ENCODE measurements at places on chromosomes 5 and 9. TPM values are rescaled to one million over a fixed set of nuclear protein-coding genes. Genes with fewer than 3 reads are reported as not detected.

PRRC2B gene
- 176 TPM for total RNA-seq

PTGR1 gene
- total RNA-seq: 63.9 TPM

SPATA9 gene
- total RNA-seq: 0.52 TPM

DND1 gene
- total RNA-seq: 0.71 TPM

OMD gene
- total RNA-seq: 2.4 TPM

BSPRY gene
- total RNA-seq: 17.9 TPM

BRINP1 gene
- 0.42 TPM for total RNA-seq

DNA sequence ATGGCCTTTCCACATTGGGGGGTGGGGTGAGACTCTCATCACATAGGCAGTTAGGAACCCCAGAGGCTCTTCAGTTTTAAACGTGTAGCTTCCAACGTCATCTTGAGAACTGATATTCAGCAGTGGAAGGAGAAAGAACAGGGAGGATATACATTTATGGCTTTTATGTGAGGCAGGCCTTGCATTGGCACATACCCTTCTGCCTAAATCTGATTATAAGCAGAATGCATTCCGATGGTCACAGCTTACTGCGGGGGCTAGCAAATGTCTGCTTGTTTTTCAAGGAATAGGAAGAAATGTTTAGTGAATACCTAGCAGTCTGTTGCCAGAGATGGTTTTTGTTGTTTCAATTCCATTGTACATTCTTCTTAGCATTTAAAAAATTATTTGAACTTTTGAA is 98.9 kb upstream of the DHFR start:
- H3K4me3 ChIP-seq: no peak overlapping the region
- no peak for DNase-seq
- no peaks in the 10 kb centered on the region for H3K27me3 ChIP-seq
- no peak overlapping the region for H3K27ac ChIP-seq
- H3K36me3 ChIP-seq: no peaks in the 10 kb centered on the region

- peak; percentile 44 for DNase-seq
- H3K27me3 ChIP-seq: peaks cover 9% of the 10 kb centered on the region
- no peak overlapping the region for H3K4me3 ChIP-seq
- H3K27ac ChIP-seq: no peak overlapping the region
- H3K36me3 ChIP-seq: peaks cover 6% of the 10 kb centered on the region
These were observed 72.3 kb downstream of the ICE1 start for GRCh38 chr5:5494489-5495402.

DNA sequence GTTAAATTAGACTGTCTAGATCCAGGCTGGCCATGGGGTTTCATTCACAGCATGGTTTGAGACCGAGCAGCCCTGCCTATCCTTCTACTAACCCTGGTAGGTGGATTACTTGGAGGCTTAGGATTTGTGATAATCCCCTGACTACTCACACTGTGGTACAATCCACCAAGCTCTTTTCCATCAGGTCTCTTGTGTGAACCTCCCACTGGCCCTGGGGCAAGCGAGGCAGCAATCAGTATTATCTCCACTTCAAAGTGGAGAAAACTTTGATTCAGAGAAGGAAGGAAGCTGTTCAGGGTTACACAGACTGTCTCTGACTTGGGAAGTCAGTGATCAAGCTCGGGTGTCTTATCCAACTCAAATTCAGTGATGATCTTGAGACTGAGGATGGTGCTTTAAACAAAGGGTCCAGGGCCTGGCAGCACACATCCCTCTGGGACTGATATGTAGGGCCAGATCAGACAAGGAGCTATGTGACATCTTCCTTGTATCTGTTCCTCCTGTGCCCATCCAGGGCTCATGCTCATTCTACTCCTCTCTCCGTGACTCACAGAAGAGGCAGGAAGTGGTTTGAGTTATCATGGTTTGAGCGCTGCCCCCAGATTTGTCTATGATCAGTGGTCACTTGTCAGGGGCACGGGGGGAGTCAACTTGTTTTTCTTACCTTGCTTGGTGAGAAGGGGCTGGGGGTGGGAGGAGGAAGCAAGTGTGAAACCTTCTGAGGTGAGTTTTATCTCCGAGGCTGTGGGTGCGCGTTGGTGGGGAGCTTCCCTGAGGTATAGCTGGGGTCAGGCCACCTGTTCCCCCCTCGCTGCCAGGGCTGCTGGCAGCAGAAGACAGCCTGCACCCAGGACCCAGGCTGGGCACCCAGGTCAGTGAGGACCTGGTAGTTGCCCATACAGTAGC is 48.6 kb downstream of the RGS3 start:
- DNase-seq: no peak
- no peaks in the 10 kb centered on the region for H3K27me3 ChIP-seq
- H3K4me1 ChIP-seq: peaks cover 18% of the 10 kb centered on the region
- H3K27ac ChIP-seq: no peak overlapping the region
- H3K4me3 ChIP-seq: no peak overlapping the region

GRCh38 chr5:174692381-174692780 is 32.0 kb upstream of the MSX2 start:
- H3K4me1 ChIP-seq: no peaks in the 10 kb centered on the region
- peaks cover 93% of the 10 kb centered on the region for H3K27me3 ChIP-seq
- no peak for DNase-seq

DNA sequence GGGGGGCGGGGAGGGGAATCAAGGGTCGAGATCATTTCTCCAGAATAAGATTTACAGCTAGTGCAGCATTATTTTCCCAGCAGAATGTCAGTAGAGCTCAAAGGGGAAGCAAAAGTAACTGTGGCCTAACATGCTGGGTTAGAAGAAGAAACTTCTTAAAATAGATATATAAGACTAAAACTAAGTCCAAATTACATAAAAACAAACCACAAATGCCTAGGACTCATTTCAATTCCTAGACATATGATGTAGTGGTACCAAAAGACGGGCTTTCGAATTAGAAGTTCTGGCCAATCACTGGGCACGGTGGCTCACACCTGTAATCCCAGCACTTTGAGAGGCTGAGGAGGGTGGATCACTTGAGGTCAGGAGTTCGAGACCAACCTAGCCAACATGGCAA is 20.8 kb upstream of the MELK start:
- no peaks in the 10 kb centered on the region for H3K27me3 ChIP-seq
- no peak overlapping the region for H3K4me3 ChIP-seq
- DNase-seq: no peak
- no peak overlapping the region for H3K27ac ChIP-seq
- H3K36me3 ChIP-seq: no peaks in the 10 kb centered on the region

- H3K27me3 ChIP-seq: no peaks in the 10 kb centered on the region
- DNase-seq: no peak
- H3K4me3 ChIP-seq: no peak overlapping the region
- no peaks in the 10 kb centered on the region for H3K36me3 ChIP-seq
- no peak overlapping the region for H3K27ac ChIP-seq
These were observed 19.1 kb downstream of the FOCAD start for GRCh38 chr9:20703146-20703545.

DNA sequence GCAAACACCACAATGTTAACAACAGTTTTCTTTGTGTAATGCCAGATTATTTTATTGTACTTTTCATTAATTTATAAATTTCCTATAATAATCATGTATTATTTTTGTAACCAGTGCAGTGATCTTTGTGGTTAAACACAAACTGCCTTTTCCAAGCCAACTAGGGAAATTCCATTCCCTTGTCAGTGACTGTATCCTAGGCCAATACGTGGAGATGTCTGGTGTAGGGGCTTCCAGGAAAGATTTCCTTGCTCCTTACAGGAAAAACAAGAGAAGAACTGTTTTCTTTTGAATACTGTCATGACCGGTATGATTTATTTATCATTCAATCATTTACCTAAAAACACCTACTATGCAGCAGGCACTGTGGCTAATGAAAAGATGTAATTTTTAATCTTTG is 31.4 kb downstream of the FANCC start:
- no peaks in the 10 kb centered on the region for H3K4me1 ChIP-seq
- H3K27ac ChIP-seq: no peak overlapping the region
- no peaks in the 10 kb centered on the region for H3K36me3 ChIP-seq
- H3K27me3 ChIP-seq: no peaks in the 10 kb centered on the region
- no peak for DNase-seq

DNA sequence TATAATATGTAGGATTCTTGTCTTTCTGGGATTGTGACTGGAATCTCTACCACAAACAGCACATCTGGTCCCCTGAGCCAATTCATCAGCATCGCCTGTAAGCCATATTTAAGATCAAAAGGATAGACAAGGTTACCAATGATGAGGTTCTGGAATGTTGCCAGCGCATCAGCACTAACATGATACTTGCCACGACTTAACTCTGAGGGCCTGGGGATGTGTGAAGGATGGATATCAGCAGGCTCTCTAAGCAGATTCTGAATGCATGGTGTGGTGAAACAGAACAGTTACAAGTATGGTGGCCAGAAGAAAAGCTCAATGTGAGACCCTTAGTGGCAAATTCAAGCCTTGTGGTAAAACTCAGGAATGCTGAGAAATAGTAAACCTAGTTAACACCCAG is 143.0 kb downstream of the XRCC4 start:
- no peaks in the 10 kb centered on the region for H3K27me3 ChIP-seq
- no peaks in the 10 kb centered on the region for H3K4me1 ChIP-seq
- no peak overlapping the region for H3K4me3 ChIP-seq
- peak; percentile 42 for DNase-seq
- H3K36me3 ChIP-seq: no peaks in the 10 kb centered on the region

- no peaks in the 10 kb centered on the region for H3K27me3 ChIP-seq
- H3K36me3 ChIP-seq: no peaks in the 10 kb centered on the region
- H3K4me3 ChIP-seq: no peak overlapping the region
These were observed 351.3 kb downstream of the NTRK2 start for GRCh38 chr9:85020791-85021190.

- no peak for DNase-seq
- H3K4me3 ChIP-seq: no peak overlapping the region
- H3K27ac ChIP-seq: peak overlapping the region; percentile 16
- no peaks in the 10 kb centered on the region for H3K36me3 ChIP-seq
These were observed 2.4 kb upstream of the RGS14 start for GRCh38 chr5:177355162-177355867.

GRCh38 chr9:100324594-100325200 is 28.0 kb downstream of the TEX10 start:
- peak; percentile 20 for DNase-seq
- no peaks in the 10 kb centered on the region for H3K4me1 ChIP-seq
- no peak overlapping the region for H3K4me3 ChIP-seq
- H3K27ac ChIP-seq: no peak overlapping the region
- H3K27me3 ChIP-seq: no peaks in the 10 kb centered on the region
- peaks cover 43% of the 10 kb centered on the region for H3K36me3 ChIP-seq

DNA sequence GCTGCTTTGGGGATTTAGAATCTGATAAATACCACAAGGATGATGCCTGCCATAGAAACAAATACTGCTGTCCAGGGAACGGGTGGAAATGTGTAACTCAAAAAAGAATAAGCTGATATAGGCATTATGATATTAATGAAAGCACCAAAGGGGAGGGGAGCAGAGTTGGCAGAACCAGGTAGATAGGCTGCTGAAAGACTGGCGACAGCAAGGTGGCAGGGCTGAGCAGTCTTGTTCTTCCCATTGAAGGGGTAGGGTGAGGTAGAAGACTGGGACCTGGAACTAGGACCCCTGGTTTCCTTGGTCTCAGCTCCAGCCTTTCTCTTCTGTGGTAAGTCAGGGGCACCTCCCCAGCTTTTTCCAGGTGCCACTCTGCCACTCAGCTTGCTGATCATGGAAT is 31.4 kb upstream of the TMOD1 start:
- H3K27me3 ChIP-seq: no peaks in the 10 kb centered on the region
- no peak overlapping the region for H3K27ac ChIP-seq
- no peaks in the 10 kb centered on the region for H3K4me1 ChIP-seq
- H3K4me3 ChIP-seq: no peak overlapping the region
- H3K36me3 ChIP-seq: no peaks in the 10 kb centered on the region
- no peak for DNase-seq

GRCh38 chr5:80668016-80668969 is 13.5 kb upstream of the DHFR start:
- no peak overlapping the region for H3K27ac ChIP-seq
- no peaks in the 10 kb centered on the region for H3K27me3 ChIP-seq
- H3K36me3 ChIP-seq: peaks cover 79% of the 10 kb centered on the region
- H3K4me3 ChIP-seq: no peak overlapping the region
